ENCODE measurements at places on chromosomes 1 and 21.

- DNase-seq = no peak
Measured at GRCh38 chr21:45726438-45726837, 82.9 kb downstream of the PCBP3 start.

- DNase-seq = no peak
Measured at GRCh38 chr1:246642719-246643118, 76.5 kb downstream of the CNST start.

DNA sequence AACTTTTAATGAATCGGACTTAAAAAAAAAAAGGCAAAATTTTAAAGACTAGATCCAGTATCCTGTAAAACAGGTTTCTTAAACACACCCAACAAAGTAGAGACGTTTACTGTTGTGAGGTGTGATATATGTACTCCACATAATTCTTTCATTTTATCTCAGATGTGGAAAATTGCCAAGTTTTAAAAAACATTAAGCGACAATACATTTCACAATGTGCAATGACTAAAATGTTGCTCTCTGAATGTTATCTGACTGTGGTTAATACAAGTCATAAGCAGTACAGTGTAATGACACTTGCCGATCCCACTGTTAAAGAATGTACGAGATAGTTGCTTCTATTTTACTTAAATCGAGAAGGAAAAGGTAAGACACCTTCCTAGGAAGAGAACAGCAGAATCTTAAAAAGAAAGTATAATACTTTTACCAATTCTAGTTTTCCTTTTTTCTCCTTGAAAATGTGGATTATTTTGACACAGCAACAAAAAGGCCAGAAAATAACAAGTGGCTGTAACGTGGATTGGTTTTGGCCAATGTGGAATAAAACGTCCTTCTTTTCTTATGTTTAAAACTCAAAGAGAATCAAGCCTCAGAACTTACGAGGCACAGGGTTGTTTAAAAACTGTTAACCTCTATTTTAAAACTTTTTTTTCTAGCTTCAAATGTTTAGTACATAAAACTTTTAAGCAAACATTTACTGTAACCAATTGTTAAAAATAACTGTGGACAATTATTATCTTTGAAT, 51.4 kb downstream of the TP53BP2 start:
- no peak for DNase-seq

DNA sequence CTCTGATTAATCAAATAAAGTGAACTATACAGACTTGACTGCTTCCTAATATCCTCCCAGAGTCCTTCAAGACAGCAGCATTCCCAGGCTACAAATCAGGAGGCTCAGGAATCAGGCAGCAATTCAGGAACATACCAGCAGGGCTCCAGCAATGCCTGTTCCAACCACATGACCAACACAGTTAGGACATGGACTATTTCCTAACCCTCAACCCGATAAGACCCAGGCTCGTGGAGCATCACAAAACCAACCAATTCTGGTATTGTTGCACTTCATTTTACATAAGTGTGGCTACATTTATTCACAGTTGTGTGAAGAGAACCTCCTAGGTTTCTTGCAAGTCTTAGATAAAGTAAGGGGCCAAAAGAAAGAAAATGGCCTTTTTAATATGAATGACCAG, 546.2 kb upstream of the ADGRL2 start:
- no peak for DNase-seq

- no peak for DNase-seq
Measured at GRCh38 chr1:10904396-10905358, 107.8 kb upstream of the TARDBP start.

GRCh38 chr1:210089855-210090254, 142.7 kb upstream of the SERTAD4 start:
- no peak for DNase-seq

DNA sequence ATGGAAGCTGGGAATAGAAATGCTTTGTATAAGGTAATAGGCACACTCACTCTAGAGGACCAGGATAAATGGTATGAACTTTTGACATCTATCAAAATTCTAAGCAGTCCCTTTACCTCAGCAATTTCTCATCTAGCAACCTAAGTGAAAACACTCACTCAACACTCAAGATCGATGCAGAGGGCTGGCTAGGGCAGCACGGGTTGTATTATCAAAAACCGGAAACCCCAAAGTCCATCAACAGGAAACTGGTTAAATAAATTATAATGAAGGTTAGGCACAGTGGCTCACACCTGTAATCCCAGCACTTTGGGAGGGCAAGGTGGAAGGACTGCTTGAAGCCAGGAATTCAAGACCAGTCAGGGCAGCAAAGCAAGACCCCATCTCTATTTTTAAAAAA, 9.4 kb downstream of the USP48 start:
- no peak for DNase-seq
